ENCODE measurements at places on chromosomes 1 and 21.

GRCh38 chr1:231522931-231523642 lies 5.4 kb upstream of the TSNAX start:
- no peak for DNase-seq

DNA sequence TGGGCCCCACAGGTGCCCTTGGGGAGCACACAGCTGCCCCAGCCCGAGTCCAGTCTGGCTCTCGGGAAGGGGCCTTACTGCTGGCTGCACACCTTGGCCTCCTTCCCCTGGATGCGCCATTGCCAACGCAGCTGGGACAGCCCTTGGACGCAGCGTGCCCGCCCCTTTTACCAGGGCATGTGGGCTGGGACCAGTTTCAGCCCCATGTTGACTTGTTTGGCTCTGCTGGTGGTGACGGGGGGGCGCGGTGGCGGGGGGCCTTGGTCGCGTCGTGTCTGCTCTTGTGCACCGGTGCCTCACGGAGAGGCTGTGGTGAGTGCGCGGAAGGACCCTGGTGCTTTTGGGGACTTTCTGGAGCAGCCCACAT lies 19.6 kb downstream of the SKI start:
- no peak for DNase-seq

GRCh38 chr1:183922197-183922596 lies 115.3 kb downstream of the COLGALT2 start:
- no peak for DNase-seq

DNA sequence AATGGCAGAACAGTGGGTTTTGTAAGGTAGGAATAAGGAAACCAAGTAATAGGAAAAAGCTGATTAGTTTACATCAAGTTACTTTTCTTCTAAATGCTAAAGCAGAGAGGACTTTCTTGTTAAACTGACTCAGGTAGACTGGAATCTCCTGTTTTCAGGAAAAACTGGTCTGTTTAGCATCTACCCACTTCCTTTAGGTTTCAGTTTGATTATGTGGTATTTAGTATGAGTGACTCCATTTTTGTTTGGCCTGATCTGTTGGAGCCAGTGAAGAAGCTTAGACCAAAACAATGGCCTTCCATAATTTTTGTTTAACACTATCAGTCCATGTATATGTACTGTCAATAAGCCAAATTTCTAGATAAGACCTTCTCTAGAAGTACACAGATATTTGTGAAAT lies 88.4 kb downstream of the EPB41 start:
- DNase-seq = no peak

GRCh38 chr1:214216779-214217178 lies 64.2 kb upstream of the SMYD2 start:
- no peak for DNase-seq

- no peak for DNase-seq
Observed at GRCh38 chr1:192538407-192539296, 36.9 kb upstream of the RGS1 start.

DNA sequence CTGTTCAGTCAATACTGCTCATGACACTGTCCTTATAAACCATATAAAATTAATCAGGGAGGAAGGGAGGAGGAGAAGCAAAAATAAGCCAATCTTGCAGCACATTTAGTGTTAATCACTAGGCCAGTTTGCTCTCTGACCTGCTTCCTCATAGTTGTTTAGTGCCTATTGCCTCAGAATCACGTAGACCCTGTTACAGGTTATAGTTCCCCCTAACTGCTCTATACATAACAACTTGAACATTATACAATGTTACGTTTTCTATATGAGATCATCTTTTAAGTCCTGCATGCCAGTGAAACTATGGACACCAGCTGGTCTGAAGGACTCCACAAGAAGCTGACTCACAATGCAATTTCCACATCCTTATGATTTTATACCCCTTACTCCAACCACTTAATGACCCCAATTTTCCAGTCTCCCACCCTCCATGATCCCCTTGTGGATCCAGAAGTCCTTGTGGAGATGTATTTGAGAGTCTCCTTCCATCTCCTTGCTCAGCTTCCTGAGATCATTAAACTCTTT lies 34.9 kb upstream of the TACSTD2 start:
- no peak for DNase-seq

DNA sequence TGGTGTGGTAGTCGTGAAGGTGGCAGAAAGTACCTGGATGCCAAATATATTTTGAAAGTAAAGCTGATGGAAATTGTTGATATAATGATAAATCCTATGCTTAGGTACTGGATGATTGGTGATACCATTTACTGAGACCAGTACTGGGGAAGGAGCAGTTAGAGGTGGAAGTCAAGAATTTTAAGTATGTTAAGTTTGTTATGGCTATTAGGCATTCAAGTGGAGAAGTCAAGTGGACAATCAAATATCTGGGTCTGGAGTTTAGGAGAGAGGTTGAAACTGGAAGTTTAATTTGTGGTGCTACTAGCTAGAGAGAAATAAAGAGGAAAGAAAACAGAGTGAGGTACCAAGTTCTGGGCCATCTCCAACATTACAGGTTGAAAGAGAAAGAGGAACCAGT lies 89.1 kb downstream of the ATF6 start:
- DNase-seq = no peak

- peak; percentile 72 for DNase-seq
Observed at GRCh38 chr21:38679534-38679933, 126.2 kb upstream of the ETS2 start.

DNA sequence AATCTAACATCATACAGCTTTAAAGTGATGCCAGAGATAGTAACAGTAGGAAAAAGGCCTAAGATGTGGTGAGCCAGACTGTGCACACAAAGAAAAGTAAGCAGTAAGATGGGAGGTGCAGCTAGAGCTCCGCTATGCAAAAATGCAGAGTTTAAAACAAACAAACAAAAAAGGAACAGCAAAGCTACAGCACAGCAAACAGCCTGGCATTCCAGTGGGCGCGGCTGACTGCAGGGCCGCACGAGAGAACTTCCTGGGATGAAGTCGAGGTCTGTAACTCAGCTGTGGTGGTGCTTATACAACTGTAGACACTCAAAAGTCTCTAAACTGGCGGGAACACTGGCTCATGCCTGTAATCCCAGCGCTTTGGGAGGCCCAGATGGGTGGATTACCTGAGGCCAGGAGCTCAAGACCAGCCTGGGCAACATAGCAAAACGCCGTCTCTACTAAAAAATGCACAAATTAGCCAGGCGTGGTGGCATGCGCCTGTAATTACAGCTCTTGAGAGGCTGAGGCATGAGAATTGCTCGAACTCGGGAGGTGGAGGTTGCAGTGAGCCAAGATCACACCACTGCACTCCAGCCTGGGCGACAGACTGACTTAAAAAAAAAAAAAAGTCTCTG lies 30.1 kb downstream of the PRDM15 start:
- no peak for DNase-seq

- no peak for DNase-seq
Observed at GRCh38 chr1:194225821-194226220, 1039.4 kb upstream of the B3GALT2 start.

Data from SW480 (cell line).